Dermis microvascular lymphatic vessel endothelial cell (primary cell): ENCODE measurements at places on chromosomes 1 and 21. TPM values are rescaled to one million over a fixed set of nuclear protein-coding genes. Genes with fewer than 3 reads are reported as not detected.

The DMBX1 gene
- total RNA-seq, result not detected in 2 replicates

The ZNF362 gene
- total RNA-seq, result 5.4 and 10.9 TPM in 2 replicates

The ALPL gene
- total RNA-seq, result under 0.01 and 0.26 TPM in 2 replicates

The TTC22 gene
- not detected in 2 replicates for total RNA-seq

DNA sequence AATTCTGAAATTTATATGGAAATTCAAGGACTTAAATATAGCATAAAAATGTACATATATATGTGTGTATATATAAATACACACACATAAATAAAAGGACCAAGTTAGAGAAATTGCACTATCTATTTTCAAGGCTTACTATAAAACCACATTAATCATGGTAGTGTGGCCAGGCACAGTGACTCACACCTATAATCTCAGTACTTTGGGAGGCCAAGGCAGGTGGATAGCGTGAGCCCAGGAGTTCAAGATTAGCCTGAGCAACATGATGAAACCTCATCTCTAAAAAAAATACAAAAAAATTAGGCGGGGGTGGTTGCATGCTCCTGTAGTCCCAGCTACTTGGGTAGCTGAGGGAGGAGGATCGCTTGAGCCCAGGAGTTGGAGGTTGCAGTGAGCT lies 171.4 kb upstream of the GORAB start:
- DNase-seq, result no peak

DNA sequence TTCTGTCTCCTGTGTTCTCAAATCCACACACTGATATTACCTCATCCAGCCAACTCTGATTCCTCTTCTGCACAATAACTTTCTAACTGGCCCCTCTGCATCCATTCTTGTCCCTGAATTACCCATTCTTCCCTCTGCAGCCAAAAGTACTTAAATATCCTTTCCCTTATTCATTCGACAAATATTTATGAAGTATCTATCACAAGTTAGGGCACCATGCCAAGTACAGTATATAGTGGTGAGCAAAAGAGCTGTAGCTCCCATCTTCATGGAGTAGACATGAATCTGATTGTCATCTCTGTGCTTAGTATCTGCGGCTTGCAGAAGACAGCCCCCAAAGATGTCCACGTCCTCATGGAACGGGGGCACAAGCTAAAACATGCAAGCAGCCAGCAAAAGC lies 316.8 kb downstream of the SETD4 start:
- no peak for DNase-seq

GRCh38 chr1:57072401-57073110 lies 106.7 kb upstream of the C8B start:
- DNase-seq, result no peak

- DNase-seq, result no peak
These were observed 149.2 kb upstream of the SYT6 start for GRCh38 chr1:114302821-114303220.

DNA sequence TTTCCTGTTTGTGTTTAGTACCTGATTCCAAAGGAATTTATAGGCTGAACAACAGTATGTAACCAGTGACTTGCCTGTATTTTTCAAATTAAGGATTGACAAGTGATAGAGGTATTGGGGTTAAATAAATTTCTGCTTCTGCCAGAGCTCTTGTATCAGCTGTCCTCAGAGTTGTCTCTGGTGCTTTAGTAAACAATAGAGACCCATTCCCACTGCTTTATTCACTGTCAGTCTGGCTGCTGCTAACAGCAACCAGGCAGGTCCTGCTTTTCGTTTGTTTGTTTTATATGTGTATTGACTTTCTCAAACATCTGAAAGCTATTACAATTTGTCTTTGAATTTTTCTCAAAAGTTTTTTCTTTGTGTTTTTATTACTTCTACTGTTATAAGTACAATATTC lies 76.1 kb downstream of the OLFM3 start:
- DNase-seq, result no peak

DNA sequence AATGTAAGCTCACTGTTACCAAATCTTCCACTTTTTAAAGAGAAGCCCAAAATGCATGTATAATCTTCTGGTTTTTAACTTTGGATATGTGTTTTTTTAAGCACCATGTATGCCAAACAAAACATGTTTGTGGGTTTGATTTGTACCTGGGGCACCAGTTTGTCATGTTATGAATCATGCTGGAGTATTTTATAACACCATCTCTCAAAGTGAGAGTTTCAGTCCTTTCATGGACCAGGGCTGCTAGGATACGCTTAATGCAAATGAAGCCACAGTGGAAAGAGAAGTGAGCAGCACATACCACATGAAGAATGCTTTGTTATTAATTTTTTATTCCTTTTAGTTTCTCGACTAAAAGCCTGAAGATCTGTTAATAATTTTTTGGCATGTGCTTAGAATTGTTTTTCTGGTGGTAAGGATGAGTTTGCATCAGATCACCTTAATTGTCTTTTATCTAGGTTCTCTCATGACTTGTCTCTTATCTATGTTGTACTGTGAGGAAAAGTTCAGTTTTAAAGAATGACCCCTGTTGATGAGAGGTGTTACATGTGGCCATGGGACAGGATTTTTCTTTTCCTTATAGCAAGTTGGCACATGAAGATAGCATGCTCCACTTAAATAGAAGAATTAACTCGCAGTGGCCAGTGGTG lies 2.0 kb upstream of the RABGAP1L start:
- DNase-seq, result no peak

DNA sequence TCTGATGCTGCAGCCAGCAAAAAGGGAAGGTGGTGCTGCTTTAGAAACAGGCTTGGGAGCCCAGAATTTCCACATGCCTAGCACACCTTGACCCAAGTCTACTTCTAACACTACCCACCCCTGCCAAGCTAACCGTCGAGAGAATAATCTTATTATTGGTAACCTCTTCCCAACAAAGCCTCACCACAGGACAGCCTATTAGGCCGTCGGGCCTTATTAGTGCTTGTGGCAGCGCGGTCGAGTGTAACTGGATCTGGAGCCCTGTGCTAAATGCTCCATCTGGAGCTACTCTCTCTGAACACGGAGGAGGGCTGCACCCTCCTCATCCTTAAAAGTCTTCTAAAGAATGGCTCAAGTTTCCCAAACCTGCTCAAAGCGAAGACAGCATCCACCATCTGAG lies 165.5 kb upstream of the NFIA start:
- no peak for DNase-seq

DNA sequence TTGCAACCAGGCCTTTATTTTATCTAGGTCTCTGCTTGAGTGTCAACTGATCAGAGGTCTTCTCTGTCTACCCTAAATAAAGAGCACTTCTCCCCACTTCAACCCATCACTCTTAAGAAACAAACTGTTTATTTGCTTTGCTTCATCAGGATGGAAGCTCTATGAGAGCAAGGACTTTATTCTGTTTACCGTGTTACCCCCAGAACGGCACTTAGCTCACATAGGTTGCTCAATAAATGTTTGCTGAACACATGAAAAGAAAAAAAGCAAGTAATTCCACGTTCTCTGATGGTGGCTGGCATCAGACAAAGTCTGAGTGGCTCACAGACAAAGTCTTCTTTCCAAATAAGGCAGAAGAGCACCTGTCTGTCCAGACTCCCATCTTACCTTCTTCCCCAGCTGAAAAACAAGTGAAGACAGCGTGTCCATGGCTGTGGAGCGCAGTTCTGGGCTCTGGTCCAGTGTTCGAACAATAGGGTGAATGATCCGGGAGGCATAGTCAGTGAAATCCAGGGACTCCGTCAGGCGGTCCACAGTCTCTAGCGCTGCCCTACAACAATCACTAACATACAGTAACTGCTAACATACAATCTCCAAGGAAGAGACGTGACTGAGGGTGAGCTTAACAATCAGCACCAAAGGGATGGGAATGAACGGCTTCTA lies 22.9 kb downstream of the ANGPTL7 start:
- DNase-seq, result no peak

GRCh38 chr21:29943885-29944284 lies 4.1 kb upstream of the GRIK1 start:
- DNase-seq, result no peak
